Fibroblast of skin of abdomen (primary cell): ENCODE measurements at places on chromosomes 1 and 21.

DNA sequence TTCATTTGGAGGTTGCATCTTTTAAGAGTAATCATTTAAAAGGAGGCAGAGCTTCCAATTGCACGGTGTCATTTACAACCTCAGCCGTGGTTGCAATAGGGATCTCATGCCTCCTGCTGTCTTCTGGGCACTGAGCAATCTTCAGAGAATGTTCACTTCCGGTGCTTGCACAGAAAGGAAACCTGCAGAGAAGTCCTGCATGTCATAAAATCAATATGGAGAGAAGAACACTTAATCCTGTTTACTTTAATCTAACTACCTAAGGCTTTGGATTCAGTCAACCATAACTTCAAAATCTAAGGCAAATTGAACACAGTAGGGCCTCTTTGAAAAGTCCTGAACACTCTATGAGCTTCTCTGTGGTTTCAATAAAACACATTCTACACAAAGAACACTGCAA, 11.3 kb upstream of the MAP10 start:
- peak; percentile 65 for DNase-seq

DNA sequence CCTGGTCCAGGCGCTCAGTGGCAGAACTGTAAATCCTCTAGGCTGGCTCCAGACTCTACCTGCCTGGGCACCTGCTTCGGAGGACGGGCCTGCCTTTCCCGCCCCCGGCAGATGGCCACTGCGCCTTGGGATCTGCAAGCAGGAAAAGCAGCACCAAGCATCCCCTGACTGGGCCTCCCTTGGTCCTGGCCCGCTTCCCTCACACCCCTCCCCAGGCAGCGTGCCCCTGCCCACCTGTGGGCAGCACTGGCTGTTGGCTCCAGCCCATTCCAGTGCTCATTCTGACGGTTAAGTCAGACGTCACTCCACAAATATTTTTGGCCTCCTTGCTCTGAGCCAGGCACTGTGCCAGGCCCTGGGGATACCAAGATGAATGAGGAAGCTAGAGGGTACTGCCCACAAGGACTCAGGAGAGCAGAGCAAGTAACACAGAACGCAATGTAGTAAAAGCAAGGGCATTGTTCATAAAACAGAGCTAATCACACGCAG, 22.0 kb upstream of the BLACAT1 start:
- peak; percentile 47 for DNase-seq

DNA sequence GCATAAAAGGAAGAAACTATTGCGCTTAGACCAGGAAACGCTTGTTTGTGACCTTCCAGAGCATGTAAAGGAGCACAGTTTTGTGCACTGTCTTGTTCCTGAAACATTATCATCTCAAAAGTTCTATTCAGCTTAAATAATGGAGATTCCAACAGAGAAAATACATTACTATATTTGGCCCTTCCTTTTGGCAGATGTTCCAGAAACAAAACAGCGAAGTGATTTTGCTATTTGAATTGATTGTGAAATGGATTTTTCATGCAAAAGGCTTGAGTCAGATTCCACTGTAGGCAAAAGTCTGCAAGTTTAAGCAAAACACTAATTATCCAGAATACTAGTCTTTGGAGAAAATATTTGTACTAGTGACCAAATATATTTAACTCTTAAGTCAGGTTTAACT, 80.3 kb upstream of the PTBP2 start:
- DNase-seq: peak; percentile 28

GRCh38 chr1:47650611-47651010, 212.8 kb downstream of the FOXD2 start:
- DNase-seq: no peak

GRCh38 chr1:11568687-11569086, 85.5 kb downstream of the FBXO2 start:
- no peak for DNase-seq

DNA sequence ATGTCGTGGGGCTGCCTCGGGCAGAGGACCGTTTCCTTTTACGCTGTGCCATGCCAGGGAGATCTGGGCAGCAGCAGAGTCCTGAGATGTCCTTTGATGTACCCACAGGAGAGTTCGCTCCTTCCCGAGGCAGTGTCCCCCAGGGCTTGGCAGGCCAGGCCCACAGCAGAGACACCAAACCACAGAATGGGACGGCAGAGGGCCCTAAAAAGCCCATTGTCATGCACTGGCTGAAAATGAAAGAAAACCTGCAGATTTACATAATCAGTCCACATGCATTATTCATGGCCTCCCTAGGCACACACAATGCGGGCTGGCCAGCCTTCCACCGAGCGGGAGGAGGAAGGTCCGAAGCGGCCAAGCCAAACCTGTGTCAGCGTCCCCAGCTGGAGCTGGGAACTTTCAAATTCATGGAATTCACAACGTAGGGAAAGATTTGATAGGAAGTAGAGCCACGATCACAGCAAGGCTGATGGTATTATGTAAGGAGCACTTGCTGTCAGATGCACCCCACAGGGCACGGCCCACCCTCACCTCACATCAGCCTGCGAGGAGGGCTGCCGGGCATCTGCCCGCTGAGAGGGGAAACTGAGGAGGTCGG, 25.3 kb upstream of the EFHD2 start:
- DNase-seq: no peak

DNA sequence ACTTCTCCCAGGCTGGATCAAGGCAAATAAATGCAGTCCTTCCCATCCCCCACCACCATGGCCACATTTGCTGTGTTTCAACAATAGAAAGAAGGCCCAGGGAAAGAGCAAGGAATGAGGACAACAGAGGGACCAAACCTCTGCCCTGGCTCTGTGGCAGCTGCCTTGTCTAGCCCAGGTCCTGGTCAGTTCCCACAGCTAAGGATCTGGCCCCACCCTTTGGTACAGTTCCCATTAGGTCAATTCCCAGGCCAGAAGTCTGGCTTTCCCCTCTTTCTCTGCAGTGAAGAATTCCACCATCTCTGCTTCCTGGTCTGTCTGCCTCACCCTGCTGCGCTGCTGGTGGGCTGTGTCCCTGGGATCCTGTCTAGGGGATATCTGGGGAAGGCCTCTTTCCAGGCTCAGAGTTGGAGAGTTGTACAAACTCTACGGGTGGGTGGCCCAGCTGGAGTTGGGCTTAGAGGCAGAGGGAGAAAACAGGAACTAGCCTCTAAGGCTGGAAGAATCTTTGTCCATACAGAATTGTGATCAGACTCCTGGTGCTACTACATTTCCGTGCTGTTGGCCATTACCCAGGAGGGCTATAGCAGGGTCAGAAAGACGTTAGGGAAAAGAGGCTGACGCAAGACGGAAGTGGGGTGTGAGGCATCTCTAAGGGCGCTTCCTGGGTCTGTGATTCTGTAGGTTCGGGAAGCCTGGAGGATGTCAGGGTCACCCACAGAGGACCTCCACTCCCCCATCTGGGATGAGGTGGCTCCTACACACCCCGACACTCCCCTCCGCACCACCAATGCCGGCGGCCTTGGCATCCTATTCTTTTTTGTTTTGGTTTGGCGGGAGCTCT, 953 bp upstream of the NDUFS2 start:
- peak; percentile 70 for DNase-seq
